Activated T-helper 17 cell treated with anti-CD3 and anti-CD28 coated beads, Interleukin-2, amount 50 U/mL, for 72 hours (primary cell): ENCODE measurements at places on chromosomes 7 and 10.
A peak's percentile ranks its signal among the peaks of the same experiment; 100 is the strongest.

- ATAC-seq: no peak
These were observed 120.4 kb downstream of the MALRD1 start for GRCh38 chr10:19169041-19169440.

DNA sequence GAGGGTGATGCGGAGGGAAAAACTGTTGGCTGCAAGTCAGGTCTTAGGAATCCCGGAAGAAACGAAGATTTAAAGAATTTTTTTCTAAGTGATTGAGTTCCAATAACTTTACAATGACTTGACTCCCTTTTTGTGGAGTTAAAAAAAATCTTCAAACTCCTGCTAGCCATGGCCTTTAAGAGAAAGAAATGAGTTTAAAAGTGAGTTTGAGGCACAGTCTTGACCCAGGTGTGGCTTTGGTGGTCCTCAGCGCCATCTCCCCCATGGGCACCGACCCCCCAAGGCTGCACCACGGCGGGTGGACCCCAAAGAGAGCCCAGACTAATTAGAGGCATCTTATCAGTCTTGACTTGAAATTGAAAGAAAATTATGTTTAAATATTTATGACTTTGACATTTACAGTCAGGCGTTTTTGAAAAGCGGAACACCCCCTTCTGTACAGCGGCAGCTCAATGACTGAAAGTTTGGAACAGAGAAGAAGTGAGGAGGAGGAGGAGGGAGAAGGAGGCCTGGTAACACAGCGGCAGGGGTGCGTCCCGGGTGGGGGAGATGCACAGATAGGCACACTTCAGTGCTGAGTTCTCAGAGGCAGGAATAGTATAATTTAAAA lies 349.6 kb downstream of the DNAJB6 start:
- ATAC-seq: no peak

DNA sequence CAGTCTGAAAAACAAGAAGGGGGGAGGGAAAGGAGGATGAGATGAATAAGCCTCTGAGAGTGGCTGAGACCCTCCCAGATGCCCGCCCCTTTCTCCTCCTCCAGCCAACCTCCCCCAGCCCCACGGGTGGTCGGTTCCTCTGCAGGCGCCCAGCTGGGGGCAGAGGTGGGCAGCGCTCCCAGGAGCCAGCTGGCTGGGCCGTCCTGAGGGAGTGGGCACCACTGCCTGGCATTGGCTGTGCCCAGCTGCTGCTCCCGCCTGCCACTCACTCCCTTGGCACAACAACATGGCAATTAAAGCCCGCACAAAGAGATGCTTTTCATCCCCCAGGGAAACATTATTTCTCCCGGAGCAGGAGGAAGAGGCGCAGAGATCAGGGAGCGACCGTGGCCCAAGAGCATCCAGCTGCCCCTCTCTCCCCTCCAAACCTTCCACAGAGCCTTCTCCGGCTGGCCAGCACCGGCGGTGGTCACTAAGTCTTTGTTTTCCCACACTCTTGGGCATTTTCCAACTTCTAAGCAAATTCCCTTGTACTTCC lies 107.2 kb downstream of the SPDYE5 start:
- ATAC-seq: no peak

DNA sequence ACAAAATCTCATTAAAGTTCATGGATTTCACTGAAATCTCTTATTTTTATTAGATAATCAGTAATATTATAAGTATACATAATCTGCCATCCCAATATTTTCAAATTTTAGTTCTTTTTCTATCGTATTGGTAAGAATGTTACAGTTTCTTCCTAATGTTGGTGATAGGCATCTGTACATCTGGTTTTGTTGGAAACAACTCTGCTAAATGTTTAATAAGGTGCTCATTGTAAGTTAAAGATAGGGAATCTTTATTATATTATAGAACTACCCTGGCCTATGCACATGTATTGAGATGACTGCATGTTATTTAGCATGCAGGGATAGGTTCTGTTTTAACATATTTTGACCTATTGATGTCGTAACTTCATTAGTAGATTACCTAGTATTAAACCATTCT lies 188.6 kb upstream of the PRPS1L1 start:
- ATAC-seq: no peak

- ATAC-seq: no peak
These were observed 111.8 kb downstream of the SKIDA1 start for GRCh38 chr10:21413680-21414079.

DNA sequence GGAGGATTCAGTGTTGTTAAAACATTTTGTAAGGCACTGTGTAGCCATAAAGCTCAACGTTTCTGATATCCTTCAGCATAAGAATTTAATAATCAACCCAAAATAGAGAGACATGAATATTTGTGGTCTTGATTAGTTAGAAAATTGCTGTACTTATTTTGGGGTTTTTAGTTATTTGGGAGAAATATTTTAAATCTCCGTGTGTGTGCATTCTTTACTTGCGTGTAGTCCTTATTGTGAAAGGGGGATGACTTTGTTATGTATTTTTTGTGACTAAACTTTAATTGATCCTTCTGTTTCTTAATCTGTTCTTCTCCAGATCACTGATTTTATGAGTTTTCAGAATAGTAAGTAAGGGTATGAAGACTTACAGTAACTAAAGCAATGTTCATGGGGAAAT lies 81.2 kb downstream of the ZNRF2 start:
- ATAC-seq: no peak

DNA sequence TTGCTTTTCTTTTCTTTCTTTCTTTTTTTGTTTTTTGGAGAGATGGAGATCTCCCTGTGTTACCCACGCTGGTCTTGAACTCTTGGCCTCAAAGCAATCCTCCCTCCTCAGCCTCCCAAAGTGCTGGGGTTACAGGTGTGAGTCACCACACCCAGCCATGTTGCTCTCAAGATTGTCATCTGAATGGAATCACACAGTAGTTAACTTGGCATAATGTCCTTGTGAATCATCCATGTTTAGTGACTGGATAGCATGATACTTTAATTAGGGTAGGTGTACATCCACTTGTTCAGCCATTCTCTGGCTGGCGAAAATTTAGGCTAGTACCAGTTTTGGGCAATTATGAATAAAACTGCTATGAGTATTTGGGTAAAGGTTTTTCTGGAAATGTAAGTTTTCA lies 15.4 kb upstream of the GRB10 start:
- no peak for ATAC-seq

- ATAC-seq: peak; percentile 26
These were observed 38.7 kb downstream of the PLXNA4 start for GRCh38 chr7:132537456-132538145.

GRCh38 chr7:139870380-139870779 lies 41.3 kb downstream of the TBXAS1 start:
- ATAC-seq: no peak

- ATAC-seq: no peak
These were observed 22.0 kb downstream of the TMEM176B start for GRCh38 chr7:150778014-150778737.

- ATAC-seq: peak; percentile 80
These were observed 157.2 kb upstream of the SLC25A13 start for GRCh38 chr7:96479015-96479645.

DNA sequence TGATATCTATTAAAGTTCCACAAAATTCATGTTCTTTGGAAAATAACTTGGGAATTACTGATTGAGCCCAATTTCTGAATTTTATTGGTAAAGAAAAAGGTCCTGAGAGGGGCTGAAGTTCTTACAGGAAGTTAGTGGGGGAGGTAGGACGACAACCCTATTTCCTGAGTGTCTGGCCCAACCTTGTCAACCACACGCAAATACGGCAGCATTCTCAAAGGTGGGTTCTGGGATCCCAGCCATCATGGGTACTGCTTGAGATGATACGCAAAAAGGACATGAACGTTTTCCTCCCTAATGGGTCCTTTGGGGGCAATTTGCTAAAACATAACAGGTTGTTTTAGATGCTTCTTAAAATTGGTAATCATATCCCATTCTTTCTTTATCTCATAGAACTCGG lies 2.7 kb upstream of the PDCD4 start:
- no peak for ATAC-seq

- ATAC-seq: no peak
These were observed 165.8 kb downstream of the CCSER2 start for GRCh38 chr10:84493951-84494848.

DNA sequence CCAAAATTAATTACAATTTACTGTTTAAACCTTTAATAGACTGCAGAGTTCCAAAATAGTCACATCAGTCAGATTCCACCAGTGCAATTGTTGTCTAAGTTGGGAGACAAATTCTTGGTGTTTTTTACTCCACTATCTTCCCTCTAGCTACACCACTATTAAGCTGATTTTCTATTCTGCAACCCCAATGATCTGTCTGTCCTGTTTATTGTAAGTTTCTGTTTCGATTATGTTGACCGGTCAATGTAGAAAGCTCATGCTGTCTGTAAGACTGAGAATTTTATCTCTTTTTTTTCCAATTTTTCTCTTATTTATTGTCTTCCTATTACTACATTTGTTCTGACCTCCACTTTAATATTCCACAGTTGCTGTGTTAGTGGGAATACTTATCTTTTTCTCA lies 557.5 kb downstream of the SH2D4B start:
- ATAC-seq: no peak

GRCh38 chr10:53840653-53841052 lies 960.4 kb downstream of the PCDH15 start:
- ATAC-seq: no peak

DNA sequence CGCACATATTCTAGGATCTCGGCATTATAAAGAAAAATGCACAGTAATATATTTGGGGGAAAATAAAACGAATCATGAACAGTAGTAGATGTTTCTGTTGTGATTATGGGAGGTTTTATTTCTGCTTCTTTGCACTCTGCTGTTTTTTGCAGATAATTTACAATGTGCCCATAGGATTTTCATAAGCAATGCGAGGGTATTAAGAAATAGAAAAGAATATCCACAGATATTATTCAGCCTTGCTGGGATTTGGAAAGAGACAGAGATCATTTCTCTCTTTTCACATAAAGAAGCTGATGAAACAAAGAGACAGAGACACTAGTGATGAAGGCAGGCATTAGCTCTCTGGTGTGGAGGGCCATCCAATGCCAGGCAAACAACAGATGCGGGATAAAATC lies 158.6 kb downstream of the KCNMA1 start:
- no peak for ATAC-seq

DNA sequence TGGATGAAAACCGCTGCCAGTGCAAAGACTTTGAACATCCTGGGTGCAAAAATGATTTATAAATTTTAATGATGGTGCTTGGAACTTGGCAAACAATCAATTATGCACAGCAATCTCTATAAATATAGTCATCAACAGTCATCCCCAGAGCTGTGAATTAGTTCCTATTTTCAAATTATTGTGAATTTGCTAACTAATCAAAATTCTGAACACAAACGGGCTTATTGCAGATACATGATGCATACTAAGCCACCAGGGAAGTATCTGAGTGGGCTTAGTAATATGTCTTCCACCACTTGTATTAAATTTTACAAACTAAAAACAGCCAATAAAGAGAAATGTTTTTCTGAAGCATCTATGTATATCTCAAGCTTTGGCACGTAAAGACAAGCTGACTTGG lies 165.2 kb downstream of the CALCR start:
- no peak for ATAC-seq

- ATAC-seq: no peak
These were observed 55.8 kb upstream of the KIF5B start for GRCh38 chr10:32112055-32112454.

DNA sequence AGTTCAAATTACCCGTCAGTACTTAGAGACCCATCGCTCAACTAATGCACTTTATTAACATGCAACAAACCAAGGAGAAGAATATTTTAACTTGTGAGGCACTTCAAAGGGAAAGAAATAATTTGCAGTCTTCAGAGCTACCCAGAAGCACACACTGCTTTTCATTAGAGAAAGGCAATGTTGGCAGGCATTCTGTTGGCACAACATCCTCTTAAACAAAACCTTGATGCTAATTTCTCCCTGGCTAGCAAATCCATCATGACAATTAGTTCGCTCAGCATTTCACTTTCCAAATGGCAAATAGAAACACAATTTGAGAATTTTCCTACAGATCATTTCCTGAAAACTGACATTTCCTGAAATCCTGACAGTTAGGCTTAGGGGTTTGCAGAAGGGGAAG lies 155.6 kb upstream of the FAM13C start:
- ATAC-seq: no peak
